ENCODE measurements at places on chromosomes 2 and 18. TPM values are rescaled to one million over a fixed set of nuclear protein-coding genes. Genes with fewer than 3 reads are reported as not detected.

DNA sequence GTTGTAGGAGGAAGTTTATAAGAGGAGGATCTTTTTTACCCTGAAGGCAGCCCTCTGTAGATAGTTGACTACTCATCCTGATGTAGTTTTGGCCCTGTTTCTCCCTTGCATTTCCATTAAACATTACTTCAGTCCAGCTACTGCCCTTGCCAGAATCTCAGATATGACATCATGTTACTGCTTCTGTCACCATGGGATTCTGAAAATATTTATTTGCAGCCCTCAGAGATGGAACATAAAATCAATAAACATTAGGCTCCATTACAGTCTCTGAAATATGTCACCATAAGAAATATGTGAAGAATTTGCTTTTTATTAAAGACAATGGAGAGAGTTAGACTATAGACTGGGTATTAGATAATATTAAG lies 68.7 kb upstream of the STK39 start:
- DNase-seq: no peak

DNA sequence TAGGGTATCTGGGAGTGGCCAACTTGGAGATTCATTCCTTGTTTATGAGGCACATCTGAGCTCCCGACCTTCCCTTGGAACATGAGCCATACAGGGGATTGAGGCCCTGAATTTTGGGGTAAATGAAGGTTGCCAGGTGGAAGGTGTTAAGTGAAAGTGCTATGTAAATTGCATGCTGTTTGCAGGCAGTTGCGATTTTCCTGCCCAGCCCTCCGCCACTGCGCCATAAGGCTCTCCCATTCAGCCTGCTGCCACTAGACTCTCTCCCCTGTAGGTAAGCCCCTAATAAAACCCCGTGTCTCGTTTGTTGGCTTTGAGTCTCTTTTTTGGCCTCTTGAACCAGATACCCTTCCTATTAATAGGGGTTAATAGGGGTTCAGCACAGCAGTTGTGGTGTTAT lies 33.8 kb downstream of the PCARE start:
- DNase-seq: no peak

DNA sequence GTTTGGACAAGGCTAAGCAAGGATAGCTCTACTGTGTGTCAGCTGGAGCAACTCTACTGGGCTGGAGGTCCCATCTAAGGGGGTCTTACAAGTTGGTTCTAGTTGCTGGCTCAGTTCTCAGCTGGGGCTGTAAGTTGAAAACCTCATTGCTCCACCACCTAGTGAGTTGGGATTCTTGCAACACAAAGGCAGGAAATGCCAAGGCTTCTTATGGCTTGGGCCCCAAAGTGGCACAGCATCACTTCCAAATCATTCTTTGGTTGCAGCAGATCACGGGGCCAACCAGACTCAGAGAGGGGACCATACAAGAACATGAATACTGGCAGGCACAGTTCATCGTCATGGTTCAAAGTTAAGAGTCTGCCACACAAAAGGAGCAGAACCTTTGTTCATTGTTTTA lies 332.7 kb downstream of the LRRTM1 start:
- DNase-seq: no peak

DNA sequence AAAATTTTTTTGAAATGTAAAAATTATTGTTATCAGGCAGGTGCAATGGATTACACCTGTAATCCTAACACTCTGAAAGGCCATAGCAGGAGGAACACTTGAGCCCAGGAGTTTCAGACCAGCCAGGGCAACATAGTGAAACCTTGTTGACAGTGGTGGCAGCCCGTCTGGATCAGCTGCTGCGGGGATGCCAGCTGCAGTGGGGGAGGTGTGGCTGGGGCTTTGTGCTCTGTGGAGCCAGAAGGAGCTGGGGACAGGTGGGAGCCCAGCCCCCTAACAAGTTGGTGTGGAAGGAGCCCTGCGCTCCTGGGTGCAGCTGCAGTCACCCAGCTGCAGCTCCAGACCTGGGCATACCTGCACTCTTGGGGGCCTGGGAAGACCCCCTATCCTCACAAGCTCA lies 182.4 kb upstream of the MC4R start:
- no peak for DNase-seq

Gene MC5R
- not detected for total RNA-seq

Gene ERICH2
- 1.1 TPM for total RNA-seq
